ENCODE measurements at places on chromosomes 1 and 21.

- no peak for DNase-seq
These were observed 54.4 kb downstream of the SYT6 start for GRCh38 chr1:114099268-114099667.

DNA sequence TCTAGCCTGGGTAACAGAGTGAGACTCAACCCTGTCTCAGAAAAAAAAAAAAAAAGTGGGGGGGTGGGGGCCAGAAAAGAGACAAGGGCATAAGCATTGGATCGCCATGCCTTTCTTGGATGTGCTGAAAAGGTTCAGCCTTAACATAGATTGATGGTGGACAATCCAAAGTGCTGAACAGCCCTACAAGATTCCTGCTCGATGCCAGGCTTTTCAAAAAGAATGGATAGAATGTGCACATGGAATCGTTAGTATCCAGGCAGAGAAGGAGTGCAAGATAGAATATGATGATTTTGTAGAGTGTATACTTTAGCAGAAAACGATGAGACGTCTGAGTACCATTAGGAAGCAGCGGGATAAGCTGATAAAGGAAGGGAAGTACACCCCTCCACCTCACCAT is 10.9 kb upstream of the COA7 start:
- no peak for DNase-seq

DNA sequence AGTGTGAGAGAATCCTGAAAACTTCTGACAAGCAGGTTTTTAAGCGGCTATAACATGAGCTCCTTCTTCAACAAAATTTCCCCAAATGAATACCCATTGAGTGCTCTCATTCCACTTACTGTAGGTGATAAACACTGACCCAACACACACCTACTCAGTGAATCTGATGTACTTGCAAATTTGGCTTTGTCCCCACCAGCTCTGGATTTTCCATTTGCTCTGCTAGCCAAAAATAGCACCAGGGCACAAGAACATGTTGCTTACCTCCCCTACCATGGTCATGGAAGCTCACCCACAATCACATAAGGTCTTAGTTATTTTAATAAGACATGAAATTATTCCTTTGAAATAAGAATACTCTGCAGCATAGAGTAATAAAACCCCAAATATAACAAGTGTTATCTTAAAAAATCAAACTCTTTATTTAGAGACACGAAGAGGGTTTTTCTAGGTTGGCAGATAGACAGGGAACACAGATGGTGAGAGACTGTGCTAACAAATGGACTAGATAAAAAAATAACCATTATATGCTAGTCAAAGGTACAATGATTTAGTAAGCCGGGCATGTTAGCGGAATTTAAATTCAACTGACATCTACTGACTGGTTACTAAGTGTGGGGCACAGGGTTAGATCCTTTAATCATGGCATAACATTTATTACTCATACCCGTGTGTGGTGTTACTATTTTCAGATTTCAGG is 291.9 kb downstream of the KCNH1 start:
- no peak for DNase-seq

DNA sequence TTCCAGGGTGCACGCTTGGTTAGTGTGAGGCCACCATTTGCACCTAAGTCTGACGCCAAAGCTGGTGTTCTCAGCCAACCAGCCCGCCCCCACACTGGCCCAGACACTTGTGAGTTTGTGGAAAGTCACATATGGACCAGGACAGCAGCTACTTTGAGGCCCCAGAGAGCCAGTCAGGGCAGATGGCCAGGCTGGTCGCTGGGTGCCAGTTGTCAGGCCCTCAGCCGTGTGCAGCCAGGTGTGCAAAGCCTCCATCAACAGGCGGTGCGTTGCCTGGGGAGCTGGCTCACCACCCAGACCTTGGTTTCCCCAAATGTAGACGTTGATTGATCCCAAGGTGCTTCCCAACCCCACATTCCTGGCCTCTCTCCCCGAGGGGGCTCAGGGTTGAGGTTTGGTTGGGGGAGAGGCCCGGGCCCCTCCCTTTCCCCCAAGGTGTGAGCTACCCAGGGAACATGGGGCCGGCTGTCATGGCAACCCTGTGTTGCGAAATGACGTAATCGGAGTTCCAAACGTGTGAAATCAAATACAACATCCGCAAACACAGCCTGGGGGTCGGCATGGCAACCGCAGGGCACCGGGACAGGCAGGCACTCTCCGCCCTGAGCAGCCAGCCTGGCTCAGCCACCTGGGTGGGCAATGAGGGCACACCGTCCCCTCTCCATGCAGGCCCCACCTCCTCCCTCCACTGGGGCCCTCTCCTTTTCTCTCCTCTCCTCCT is 42.2 kb upstream of the WNT4 start:
- peak; percentile 71 for DNase-seq
